ENCODE measurements at places on chromosomes 16 and 17.

DNA sequence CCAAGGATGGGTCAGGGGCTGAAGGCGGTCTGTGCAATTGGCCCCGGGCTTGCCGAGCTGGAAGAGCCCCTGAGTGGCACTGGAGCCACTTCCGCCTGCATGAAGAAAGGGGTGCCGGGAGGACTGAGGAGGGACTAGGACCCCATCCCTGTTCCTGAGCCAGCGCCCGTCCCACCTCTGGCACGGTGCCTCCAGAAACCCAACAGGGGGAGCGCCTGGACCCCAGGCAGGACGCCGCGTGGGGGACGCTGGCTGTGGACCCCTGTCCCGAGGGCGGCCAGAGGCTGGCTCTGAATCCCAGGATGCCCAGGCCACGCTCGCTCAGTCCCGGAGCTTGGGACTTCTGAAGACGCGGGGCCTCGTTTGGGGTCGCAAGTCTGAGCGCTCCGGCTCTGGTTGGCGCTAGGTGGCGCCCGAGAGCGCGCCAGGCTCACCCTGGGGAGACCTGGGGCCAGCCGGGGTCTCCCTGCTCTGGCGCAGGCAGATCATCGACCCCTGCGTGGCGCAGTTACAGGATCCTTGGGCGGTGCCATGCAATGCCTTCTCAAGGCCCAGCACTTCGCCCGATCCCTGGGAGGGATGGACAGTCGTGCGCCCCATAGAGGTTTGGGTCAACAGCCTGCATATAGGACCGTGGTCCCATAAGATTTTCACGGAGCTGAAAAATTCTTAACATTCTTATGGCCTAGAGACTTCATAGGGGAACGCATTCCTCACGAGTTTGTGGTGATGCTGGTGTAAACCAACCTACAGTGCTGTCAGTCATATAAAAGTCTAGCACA, 58.5 kb upstream of the CREBBP start:
- no peak for DNase-seq

DNA sequence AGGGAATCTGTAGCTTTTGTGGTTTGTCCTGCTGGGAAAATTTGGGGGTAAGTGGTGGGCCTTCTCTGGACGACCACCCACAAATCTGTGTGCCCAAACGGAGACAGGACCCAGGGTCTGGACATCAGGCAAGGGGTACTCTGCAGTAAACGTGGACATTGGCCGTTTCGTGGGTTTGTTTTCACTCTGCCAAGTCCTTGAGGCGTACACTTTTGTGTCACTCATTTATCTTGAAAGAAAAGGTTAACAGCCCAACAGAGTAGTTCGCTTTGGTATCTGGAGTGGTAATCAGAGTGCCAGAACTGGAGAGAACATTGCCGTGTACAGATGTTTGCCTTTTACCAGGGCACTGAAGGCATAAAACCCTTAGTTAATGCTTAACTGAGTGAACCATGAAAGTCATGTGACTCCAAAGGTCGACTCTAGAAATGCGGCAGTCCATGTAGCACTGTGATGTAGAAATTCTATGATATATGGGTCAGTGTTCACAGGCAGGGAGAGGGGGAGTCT, 15.4 kb downstream of the NAA60 start:
- no peak for DNase-seq

GRCh38 chr17:46139432-46140210, 53.6 kb downstream of the KANSL1 start:
- no peak for DNase-seq

DNA sequence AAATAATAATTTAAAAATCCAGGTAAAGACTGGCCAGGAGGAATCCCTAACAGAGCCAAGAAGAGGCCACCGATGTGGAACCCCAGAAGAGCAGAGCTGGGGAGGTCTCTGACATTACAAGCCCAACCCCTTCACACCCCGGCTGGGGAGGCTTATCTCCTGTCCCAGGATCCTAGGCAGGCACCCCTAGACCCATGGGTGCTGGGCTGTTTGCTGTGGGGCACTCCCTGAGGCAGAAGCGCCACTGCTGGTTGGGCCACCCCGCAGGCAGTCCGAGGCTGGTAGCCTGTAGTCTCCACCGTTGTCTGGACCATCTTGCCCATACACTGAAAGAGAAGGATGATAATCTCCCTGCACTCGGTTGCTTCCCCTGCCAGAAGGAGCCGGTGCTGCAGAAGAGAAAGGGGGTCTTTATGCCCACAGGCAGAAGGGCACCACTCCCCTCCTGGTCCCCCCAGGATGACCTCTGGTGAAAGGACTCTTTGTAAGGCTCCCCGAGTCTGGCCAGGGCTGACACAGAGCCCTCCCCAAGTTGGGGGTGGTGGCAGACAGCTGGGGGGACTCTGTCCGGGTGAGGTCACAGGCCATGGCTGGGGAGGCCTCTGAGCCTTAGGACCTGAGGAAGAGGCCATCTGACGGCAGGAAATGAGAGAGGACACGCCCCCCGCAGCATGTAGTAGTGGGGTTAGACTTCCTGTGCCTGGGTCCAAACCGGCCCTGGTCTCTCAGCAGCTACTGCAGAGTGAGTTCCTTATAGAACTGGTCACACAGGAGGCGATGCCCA, 34.2 kb downstream of the CFAP20 start:
- DNase-seq = no peak

DNA sequence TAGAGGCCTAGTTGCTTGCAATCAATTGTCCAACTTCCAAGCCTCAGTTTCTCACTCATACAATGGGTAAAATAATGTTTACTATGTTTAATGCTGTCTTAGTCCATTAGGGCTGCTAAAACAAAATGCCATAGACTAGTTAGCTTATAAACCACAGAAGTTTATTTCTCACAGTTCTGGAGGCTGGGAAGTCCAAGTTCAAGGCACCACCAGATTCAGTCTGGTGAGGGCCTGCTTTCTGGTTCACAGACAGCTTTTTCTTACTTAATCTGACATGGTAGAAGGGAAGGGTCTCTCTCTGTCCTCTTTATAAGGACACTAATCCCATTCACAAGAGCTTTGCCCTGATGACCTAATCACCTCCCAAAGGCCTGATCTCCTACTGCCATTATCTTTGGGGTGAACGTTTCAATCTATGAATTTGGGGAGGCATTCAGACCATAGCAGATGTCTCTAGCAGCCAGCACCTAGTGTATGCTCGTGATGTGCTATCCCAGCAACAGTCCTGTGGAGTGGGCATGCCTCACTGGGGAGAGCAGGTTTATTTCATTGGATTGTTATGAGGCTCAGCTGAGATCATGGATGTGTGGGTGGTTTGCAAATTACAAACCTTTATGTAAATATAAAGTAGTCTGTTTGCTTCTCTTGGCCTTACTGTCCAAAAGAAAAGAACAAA, 25.2 kb downstream of the YPEL2 start:
- no peak for DNase-seq

GRCh38 chr17:44976206-44976605, 8.1 kb upstream of the C1QL1 start:
- DNase-seq = no peak

DNA sequence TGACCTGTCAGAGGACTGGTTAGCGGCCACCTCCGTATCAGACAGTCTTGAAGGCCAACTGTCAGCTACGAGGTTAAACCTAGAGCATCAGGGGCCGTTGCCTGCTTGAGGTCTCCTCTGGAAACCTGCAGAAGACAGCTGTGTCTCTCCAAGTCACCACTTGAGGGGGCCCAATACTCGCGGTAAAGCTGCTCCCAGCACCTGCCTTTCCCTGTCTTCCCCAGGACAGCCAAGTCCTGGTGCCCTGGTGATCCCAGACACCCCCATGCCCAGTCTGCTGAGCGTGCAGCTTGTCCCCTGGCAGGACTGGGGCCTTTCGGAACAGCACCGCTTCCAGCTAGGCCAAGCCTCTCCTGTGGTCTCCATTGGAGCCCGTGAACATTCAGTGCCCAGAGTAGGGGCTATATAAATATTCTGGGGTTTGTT, 80.1 kb downstream of the DNAH17 start:
- DNase-seq = peak; percentile 47

GRCh38 chr17:67365738-67366192, 612 bp downstream of the PSMD12 start:
- DNase-seq = peak; percentile 60

- DNase-seq = no peak
Measured at GRCh38 chr16:89053725-89054029, 40.0 kb upstream of the ACSF3 start.

DNA sequence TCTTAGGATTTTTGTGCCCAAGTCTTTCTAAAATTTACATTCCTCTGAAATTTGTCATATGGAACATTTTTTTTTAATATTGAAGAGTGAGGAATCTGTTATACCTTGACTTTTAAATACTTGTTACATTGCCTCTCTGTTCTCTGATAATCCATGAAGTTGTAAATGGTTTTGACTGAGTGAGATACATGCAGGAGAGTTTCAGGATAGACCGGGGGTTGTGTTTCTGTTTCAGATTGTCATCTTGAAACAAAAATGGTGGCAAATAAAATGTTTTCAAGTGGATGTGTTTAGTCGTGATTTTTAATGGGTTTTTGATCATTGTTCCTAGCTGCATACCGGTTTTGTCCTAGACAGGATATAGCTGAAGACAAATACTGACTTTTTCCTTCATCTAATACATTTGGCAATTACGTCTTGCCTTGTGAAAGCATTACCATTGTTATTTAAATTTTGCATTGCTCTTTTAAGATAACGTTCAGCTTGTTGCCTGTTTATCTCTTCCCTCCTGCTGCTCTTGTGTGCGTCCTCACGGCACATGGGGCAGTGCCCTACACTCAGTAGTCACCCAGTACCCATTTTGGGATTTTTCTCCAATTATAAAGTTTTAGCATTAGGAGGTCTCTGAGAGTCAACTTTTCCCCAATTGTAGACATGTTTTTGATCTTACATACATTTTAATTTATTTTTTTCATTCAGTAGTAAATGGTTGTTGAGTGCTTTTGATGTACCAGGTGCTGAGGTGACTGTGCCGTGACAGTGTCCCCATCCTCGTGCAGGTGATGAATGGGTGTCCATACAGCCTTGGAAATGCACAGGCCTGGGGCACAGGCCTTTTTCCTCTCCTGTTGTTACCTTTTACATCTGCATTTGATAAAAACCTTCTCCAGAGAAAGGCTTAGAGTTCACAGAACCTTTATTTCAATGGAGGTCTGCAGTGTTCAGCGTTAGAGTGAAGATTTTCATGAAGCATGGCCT, 169.9 kb downstream of the MSI2 start:
- no peak for DNase-seq

DNA sequence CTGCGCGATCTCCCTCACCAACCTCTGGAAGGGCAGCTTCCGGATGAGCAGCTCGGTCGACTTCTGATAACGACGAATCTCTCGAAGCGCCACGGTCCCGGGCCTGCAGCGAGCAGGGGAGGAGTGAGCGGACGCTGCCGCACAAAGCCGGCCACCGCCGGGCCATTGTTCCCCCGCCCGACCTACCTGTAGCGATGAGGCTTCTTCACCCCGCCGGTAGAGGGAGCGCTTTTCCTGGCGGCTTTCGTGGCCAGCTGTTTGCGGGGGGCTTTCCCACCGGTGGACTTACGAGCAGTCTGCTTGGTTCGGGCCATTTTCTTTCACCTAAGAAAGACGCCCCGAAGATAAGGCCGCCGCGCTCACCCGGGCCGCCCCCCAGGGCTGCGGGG, 5.8 kb upstream of the UNK start:
- no peak for DNase-seq

GRCh38 chr16:72837846-72838585, 209.9 kb downstream of the ZFHX3 start:
- no peak for DNase-seq

- no peak for DNase-seq
Measured at GRCh38 chr17:8893621-8894201, 26.2 kb upstream of the PIK3R6 start.

Measured in stromal cell of bone marrow (primary cell).